ENCODE measurements at places on chromosomes 1 and 21.

GRCh38 chr1:62294261-62294660 lies 25.0 kb downstream of the KANK4 start:
- no peak for DNase-seq

DNA sequence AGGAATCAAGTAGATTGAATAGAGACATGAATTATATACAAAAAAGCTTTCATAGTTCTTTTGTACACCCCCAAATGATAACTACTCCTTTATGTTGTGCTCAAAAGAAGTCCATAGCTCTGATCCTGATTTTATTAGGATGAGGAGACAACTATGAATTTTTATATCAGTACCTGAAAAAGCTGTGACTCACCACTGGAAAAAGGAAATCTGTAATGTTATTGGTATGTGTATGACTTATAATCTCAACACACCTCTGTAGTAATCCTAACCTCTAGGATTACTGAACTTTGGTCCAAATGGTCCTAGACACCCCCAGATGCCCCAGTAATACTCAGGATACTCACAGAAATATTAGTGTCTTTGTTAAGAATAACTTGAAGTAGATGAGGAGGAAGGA lies 10.2 kb downstream of the PRKAB2 start:
- DNase-seq = peak; percentile 74

DNA sequence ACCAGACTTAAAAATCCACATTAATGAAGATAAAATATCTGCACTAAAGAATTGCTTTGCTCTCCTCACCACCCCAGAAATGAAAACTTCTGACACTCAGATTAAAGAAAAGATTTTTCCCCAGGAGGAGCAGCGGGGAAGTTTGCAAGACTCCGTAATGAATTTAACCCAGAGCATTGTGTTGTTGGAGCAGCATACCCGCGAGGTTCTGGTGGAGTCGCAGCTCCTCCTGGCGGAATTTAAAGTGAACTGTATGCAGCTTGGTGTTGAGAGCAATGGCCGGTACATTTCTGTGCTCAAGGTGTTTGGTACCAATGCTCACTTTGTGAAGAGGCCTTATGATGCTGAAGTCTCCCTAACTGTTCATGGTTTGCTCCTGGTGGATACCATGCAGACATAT lies 46.4 kb downstream of the VPS13D start:
- DNase-seq = no peak

DNA sequence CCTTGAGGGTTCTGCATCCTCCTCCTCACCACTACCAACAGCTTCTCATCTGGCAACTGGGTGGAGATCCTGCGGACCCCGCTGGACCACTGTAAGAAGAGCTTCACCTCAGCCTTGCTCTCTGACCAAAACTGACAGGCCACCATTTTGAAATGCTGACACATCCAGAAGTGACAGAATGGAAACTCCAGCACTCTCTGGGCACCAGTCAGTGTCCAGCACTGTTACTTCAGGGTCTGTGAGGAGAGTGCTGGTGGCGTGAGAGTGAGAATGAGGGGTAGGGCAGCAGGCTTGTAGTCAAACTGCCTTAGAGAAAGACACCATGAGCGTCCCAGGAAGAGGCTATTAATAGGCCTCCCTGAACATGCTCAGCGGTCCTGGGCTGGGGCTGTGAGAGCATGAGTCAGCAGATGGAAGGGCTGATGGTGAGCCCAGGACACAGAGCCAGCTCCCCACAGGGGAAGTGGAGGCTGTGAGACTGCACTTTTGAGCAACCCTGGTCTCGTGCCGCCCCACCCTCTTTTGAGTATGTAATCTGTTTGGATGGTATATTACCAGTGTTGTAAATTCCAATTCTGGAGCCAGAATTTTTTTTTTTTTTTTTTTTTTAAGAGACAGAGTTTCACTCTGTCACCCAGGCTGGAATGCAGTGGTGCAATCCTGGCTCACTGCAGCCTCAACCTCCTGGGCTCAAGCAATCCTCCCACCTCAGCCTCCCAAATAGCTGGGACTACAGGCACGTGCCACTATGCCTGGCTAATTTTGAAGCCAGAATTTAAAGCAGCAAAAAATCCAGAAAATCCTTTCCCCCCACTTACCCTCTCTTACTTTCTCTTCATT lies 34.4 kb upstream of the SLC30A1 start:
- DNase-seq = peak; percentile 84

DNA sequence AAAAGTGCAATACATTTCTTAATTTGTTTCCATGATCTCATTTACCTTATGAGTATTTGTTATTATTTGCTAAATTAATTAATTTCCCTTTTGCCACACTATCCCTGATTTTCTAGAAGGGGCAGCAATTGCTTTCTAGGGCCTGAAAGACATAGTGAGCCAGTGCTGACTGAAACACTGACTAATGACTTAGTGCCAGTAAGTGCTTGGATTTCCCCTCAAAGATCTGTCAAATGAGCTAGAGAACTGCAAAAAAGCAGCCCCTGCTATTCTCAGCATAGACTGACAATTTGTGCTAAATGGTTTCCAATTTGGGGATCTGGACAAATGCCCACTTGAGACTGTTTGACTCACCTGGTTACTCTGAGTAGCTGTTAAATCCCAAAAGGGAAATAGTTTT lies 35.6 kb upstream of the USH2A start:
- no peak for DNase-seq

GRCh38 chr1:79955966-79956365 lies 949.4 kb upstream of the ADGRL4 start:
- DNase-seq = no peak

DNA sequence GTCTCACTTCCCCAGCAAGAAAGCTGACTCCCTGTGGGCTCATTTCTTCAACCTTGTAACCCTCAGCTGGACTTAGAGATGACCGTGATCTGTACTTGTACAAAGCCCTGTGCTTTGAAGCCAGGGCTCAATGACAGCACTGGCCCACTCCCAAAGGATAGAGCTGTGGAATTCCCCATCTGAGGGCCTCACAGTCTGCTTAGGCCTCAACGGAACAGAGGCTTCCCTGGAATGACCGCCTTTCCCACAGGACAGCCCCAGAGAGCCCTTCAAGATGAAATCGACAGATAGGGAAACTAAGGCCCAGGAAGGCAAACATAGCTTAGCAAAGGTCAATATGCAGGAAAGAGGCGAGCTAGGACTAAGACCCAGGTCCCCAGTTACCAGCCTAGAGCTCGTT lies 11.5 kb downstream of the SLC9A1 start:
- no peak for DNase-seq

DNA sequence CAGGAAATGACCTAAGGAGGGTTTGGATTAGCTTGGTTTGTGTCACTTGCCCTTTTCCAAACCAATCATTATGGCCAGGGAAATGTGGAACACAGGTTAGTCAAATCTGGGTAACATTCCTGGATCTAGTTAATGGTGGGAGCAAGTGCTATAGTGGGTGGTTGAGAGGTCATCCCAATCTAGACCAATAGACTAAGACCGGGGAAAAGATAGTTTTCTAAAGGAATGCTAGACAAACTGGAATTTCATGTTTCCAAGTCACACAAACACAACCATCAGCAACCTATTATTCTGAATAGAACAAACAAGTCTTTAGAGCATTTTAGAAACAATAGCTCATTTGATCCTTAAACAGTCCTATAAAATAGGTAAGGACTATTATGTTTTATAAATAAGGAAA lies 4.3 kb upstream of the MAN1A2 start:
- no peak for DNase-seq

DNA sequence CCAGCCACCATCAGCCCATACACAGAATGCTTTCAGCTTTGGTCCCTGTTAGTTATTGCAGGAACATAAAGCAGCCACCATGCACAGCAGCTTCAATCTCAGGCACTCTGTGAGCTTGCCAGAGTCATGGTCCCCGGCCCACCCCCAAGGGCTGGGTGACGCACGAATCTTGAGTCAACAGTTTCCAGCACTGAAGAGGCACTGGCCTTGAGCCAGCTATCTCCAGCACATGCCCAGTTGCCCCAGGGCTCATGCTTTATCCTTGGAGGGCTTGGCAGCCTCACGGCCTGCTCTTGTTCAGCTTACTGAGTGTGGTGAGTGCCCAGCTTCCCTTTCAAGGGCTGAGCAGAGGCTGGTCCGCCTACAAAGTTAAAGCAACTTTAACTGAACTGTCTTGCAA lies 200.7 kb upstream of the RAB4A start:
- DNase-seq = peak; percentile 87

- peak; percentile 71 for DNase-seq
These were observed 9.8 kb upstream of the F5 start for GRCh38 chr1:169595764-169596711.

GRCh38 chr21:26469789-26470188 lies 103.3 kb downstream of the CYYR1 start:
- peak; percentile 73 for DNase-seq

DNA sequence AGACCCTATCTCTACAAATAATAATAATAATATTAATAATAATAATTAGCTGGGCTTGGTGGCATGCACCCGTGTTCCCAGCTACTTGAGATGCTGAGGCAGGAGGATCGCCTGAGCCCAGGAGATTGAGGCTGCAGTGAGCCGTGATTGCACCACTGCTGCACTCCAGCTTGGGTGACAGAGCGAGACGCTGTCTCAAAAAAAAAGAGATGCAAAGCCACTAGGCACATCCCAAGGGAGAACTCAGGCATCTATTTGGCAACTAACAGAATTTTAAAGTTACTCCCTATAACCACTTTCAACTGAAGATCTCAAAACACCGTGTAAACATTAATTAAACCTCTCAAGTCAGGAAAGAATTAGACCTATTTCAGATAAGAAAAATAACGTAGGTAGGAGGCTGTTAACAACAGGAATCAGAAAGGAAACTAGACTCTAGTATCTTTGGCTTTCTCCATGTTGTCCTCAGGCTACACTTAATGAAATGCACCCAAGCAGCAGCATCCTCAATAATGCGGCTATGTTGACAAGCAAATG lies 3.7 kb downstream of the RNF19B start:
- DNase-seq = no peak

DNA sequence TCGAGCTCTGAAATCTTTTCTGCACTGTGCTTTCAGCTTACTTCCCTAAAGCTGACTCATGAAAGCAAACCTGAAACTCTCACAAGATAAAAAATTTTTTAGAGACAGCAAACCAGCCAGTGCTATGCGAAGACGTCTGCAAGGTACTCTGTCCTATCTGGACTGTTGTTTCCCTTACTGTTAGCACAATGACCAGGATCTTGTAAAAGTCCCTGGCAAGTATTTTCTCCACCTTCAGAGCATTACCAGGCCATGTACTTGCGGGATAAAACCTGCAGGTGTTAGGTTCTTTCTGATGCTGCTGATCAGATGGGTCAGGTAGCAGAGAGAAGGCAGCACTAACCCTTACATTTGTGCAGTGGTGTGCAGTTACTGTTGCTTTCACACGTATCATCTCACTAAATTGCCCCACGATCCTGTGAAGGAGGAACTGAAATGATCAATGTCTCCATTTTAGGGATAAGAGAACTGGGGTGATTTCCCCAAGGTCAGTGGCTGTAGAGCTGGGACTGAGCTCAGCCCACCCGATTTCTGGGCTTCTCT lies 56.6 kb downstream of the PLXNA2 start:
- no peak for DNase-seq

DNA sequence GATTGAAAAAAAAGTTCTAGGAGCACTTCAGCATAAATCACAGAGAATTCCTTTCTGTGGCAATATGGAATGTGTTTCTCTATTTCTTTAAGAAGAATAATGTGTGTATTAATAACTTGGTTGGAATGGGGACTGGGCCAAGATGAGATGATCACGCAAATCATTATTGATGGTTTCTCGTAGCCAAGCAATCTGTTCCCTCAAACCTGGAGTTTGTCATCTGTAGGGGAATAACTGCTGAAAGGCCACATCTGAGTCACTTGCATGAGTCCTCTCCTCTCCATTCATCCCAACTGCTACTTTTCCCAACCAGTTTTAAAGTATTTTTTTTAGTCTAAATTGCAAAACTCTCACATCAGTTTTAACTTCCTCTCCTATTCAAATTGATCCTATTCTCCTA lies 480.4 kb downstream of the PLPP3 start:
- DNase-seq = peak; percentile 7

DNA sequence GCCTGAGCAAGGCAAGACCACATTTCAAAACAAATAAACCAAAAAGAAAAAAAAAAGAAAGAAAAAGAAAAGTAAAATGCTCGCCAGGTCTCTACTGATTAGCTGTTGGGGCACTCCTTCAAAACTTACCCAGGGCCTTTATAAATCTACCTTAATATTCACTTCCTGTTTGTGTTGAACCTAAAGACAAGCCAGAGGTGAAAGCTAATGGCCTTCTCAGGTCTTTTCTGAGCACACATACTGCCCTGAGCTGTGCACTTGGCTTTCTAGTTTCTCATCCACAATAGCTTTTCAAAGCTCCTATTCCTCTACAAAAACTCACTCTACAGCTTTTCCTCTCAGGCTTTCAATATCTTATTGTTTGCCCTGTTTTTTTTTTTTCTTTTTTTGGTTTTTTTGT lies 50.5 kb downstream of the RNF115 start:
- DNase-seq = no peak

- no peak for DNase-seq
These were observed 322 bp downstream of the DCLRE1B start for GRCh38 chr1:113905435-113905861.

GRCh38 chr21:40294345-40294744 lies 427.1 kb downstream of the PCP4 start:
- no peak for DNase-seq

DNA sequence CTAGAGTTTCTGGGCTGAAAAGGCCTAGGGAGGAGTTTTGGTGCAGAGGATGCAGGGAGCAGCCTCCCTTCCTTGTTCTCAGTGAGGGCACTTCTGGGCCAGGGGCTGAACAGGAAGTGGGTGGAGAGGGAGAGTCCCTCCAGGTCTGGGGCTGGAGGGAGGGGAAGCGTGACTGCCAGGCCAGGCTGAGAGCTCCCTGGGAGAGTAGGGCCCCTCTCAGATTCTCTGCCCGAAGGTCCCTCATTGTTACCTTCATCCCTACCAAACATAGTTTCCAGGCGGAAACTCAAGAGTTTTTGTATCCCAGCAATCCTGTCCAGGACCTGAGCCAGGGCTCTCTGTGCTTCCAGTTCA lies 36.8 kb downstream of the CITED4 start:
- DNase-seq = no peak

DNA sequence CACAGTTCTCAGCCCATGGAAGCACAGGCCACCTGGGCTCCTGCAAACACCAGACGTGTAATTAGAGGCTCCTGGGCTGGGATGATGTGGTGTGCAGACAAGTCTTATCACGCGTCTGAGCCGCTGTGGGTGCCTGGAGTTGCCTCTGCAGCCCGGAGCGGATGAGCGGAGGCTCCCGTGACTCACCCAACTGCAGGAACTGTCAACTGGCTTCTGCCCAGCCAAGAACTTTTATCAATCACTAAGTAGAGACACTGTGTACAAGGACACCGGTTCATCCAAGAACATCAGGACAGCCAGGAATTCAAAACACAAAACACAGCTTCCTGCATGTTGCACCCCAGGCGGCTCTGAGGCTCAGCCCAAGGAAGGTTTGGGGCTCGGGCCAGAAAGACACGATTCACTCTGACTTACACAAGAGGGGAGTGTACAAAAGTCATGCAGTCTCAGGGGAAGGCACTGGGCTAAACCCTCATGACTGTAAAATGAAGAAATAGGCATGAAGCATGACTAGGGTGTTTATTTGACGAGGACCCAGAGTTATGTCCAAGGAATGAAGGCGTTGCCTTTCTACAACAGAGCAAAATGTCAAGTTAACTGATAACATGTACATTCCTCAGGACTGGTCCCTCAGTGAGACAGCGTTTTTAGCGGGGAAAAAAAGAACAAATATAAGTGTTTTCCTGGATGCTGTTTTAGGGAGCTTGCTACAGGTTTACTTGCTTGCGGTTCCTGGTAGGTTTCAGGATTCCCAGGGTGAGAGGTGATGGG lies 21.1 kb downstream of the ERRFI1 start:
- peak; percentile 100 for DNase-seq
